ENCODE measurements at places on chromosomes 3 and 15.

GRCh38 chr15:71651750-71652186 is 158.6 kb upstream of the NR2E3 start:
- DNase-seq, result peak; percentile 59

- no peak for DNase-seq
Measured at GRCh38 chr15:63110428-63111026, 11.1 kb upstream of the LACTB start.

GRCh38 chr15:46410705-46411104 is 775.9 kb downstream of the SQOR start:
- no peak for DNase-seq

GRCh38 chr3:14371573-14372474 is 30.6 kb upstream of the SLC6A6 start:
- DNase-seq, result peak; percentile 33

DNA sequence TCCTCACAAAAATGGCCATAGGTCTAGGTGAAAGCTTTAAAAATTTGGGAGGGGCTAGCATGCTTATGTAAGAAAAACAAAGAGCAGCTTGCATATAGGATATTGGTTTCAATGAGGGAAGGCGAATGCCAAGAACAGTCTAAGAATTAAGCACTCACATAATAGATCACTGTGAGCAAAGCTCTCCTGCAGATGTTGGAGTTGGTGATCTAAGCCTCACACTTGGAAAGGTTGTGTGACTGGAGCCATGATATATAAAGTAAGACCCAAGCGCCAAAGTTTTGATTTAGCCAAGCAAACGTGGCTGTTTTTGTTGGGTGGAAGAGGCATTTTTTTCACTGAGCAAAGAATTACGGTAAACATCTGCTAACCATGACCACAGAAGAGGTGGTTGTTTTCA is 237.5 kb downstream of the FOXP1 start:
- peak; percentile 45 for DNase-seq

DNA sequence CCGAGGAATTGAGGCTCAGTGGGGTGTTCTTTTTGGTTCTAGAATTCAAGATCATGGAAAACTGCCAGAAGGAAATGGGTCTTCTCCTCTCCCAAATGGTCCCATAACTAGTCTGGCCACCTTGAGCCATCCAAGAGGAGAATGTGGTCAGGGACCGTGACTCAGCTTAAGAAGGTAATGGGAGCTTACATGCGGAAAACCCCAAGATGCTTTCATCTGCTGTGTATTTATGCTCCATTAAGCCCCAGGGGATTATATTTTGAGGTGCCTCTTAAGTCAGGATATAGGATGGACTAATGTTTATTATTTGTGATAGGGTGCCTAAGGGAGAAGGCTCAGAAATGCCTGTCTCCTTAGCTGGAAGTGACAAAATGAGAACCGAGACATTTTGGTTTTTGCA is 39.2 kb upstream of the DLG1 start:
- DNase-seq, result no peak

- DNase-seq, result no peak
Measured at GRCh38 chr3:115633467-115633866, 10.2 kb downstream of the GAP43 start.

- DNase-seq, result peak; percentile 26
Measured at GRCh38 chr3:144364737-144365136, 393.1 kb downstream of the DIPK2A start.

DNA sequence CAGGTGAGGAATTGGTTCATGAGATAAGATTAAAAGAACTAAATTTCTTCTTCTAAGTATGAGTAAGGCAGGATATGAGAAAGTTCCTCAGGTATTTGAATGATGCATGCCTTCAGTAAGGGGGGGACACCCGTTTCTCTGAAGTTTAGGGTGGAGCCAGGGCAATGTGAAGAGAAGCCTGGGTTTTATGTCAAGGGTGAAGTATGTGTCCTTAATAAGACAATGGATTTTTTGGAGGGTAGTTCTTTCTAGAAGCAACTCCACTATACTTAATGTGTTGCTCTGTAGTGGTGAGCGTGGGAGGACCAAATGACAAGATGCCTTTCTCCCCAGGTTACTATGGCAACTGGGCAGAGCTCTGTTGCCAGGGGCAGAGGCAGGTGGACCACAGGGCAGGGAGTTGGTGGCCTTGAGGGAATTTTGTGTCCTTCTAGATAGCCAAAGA is 44.0 kb downstream of the PHLDB2 start:
- peak; percentile 87 for DNase-seq

- peak; percentile 17 for DNase-seq
Measured at GRCh38 chr3:39379778-39380155, 3.4 kb upstream of the SLC25A38 start.

- no peak for DNase-seq
Measured at GRCh38 chr3:51544011-51544775, 5.7 kb downstream of the RAD54L2 start.

GRCh38 chr15:57485869-57486268 is 105.8 kb upstream of the MYZAP start:
- peak; percentile 84 for DNase-seq

Data from fibroblast of skin of abdomen (primary cell).